SK-N-DZ (cell line): ENCODE measurements at places on chromosomes 1 and 21.
A peak's percentile ranks its signal among the peaks of the same experiment; 100 is the strongest.

GRCh38 chr1:63454269-63454668 lies 68.8 kb downstream of the ITGB3BP start:
- DNase-seq = no peak

GRCh38 chr1:16174261-16174868 lies 18.5 kb upstream of the EPHA2 start:
- DNase-seq = no peak

DNA sequence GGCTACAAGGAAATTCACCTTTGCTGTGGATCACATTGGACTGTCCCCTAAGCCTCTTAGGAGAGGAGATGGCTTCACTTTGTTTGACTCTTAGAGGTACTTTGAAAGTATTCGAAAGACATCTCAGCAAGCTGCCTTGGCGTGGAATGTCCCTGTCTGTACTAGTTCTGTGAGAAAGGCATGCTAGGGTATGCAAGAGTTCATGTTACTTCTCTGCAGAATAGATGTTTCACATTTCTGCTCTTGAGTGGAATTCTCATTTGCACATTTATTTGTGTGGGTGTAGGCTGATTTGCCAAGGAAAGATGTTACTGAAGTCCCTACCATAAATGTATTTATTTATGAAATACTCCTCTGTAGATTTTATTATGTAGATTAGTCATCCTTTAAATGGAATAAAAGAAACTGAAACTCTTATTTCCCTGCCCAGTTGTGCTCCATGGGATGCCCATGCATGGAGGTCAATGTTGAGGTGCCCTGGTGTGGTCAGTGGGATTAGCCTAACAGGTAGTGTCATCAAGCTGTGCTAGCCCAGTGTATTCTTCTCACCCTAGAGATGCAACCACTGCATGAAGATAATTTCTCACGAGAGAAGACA lies 13.8 kb downstream of the MIA3 start:
- no peak for DNase-seq

GRCh38 chr1:214378492-214378891 lies 97.5 kb downstream of the SMYD2 start:
- DNase-seq = no peak

DNA sequence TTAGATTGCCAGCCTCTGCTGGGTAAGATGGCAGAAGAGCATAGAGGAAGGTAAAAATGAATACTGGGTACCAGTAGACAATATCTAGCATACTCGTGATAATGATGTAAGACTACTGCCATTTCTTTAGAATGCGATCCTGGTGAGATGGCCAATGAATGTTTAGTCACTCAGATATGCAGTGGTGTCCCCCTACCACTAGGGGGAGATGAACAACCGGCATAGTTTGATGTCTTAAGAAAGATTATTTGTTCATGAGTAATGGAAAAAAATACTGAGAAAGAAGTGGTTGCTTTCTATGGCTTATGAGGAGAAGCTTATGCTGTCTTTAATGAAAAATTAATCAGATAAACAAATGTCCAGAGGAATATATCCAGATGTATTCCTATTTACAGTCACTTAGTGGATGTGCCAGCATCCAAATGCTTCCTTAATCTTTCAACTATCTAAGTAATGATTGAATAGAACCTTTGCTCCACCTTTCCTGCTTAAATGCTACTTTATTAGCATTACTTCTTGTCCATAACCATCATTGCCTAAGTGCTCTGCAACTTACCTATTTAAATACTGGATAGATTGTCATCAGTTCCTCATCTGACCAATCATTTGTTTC lies 256.6 kb downstream of the ST6GALNAC3 start:
- peak; percentile 55 for DNase-seq

DNA sequence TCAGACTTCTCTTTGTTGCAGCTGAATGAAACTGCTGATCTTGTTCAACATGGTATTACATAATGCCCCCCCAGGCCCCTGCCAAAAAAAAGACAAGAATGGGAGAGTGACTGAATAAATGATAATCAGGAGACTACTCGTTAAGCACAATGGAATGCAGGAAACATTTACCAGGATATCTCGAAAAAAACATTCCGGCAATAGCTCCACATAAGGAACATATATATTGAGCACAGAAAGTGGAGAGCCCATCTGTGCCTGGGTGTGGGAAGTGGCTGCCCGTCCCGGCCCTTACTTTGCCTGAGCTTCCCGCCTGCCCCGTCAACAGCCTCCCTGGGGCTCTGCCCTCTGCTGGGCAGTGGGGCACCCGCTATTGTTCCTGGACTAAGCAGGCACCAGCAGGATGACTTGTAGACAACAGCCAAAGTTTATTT lies 13.3 kb downstream of the TRIM11 start:
- no peak for DNase-seq
